T-helper 22 cell (primary cell): ENCODE measurements at places on chromosomes 2 and 18.

DNA sequence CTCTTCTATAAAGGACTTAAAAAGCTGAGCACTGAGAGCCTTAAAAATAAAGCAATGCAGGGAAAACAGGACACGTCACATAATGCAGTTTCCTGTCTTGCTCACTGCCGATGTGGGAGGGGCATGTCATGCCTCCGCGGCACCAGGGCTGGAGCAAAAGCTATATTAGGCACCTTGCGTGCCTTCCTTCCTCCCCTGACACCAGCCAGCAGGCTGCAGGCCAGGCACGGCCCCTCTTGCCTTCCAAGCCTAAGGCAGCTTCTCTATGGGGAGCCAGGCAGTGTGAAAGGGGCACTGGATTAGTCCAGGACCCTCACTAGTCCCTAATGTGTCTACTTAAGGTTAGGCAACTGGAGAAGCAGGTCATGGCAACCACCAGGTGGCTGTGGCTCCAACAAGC lies 26.3 kb downstream of the MRPL35 start:
- DNase-seq, result no peak

DNA sequence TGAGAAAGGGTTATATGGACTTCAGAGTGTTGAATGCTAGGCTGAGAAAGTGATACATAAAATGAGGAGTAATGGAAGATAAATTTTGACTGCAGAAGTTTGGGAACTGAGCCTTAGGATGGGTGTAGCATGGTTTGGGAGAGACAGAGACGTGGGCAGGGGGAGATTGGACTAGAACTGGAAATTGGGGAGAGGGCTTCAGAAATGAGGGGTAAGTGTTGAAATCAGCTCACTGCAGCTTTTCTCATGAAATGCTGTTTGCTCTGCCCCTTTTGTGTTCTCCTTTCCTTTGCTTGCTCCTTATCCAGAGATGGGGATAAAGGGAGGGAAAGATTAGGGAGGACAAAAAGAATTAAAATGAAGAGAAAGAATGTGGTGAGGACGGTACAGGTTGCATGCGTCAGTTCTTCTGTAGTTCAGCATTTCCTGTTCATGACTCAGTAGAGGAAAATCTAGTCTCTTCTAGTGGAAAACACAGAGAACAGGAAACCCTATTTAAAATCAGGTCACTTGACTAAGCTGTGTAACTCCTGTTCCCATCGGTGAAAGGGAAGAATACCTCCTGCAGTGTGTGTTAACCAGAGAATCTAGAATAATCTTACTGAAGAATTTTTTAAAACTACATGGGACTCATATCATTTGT lies 105.6 kb downstream of the CRIM1 start:
- DNase-seq, result no peak

DNA sequence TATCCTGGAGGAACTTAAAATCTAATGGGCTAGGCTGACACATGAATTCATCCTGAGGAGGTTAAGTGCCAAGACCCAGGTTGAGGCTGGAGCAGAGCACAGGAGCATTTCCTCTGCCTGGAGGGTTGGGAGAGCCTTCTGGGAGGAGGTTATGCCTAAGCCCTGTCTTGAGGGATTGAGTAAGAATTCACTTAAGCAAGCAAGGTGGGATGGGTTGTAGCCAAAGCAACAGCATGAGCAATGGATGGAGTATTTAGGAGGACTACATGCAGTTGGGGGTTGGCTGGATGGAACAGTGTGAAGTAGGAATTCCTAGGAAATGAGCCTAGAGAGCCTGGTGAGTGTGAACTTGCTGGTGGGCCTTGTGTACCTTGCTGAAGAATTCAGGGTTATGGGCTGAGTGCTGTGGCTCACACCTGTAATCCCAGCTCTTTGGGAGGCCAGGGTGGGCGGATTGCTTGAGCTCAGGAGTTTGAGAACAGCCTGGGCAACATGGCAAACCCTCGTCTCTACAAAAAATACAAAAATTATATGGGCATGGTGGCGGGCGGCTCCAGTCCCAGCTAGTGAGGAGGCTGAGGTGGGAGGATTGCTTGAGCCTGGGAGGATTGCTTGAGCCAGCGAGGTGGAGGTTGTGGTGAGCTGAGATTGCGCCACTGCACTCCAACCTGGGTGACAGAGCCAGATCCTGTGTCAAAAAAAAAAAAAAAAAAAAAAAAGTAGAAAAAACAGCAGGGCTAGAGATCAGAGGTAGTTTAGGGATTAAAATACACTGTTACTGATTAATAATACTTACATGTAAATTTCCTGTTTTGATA lies 22.2 kb downstream of the TANC1 start:
- DNase-seq, result no peak

- no peak for DNase-seq
Observed at GRCh38 chr2:33240178-33240577, 236.3 kb upstream of the RASGRP3 start.

DNA sequence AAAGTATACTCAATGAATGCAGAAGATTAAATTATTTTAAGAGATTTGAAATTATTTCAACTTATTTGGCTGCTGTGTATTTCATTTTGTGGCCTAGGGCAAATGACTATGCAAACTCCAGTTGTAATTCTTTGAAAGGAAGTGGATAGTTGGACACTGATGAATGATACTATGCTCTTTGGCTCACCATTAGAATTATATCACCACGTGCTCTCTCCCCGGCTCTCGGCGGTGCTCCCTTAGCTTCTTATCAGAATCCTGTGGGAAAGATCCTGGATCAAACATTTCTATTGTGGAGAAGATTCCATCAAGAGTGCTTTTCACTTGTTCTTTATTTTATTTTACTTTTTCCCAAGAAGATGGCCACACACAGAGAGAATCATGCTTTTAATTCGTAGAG lies 55.2 kb downstream of the ADCYAP1 start:
- no peak for DNase-seq

DNA sequence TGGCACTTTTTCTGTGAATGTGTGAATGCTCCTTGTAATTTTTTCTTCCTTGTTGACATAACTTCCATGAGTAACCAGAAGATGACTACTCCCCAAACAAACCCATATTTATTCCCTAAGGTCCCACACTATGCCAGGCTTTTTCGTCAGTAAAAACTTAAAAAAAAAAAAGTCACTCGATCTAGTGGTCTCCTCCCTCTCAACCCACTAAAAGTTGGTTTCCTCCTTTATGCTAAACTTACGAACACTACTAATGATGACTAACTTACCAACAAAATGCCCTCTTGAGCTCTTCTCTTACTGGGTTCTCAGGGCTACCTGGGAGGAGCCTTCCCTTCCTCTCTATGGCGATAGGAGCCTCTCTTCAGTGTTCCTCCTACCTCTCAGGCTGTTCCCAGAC lies 18.2 kb downstream of the ACVR1 start:
- no peak for DNase-seq

- DNase-seq, result no peak
Observed at GRCh38 chr2:59935005-59935404, 618.4 kb downstream of the BCL11A start.

DNA sequence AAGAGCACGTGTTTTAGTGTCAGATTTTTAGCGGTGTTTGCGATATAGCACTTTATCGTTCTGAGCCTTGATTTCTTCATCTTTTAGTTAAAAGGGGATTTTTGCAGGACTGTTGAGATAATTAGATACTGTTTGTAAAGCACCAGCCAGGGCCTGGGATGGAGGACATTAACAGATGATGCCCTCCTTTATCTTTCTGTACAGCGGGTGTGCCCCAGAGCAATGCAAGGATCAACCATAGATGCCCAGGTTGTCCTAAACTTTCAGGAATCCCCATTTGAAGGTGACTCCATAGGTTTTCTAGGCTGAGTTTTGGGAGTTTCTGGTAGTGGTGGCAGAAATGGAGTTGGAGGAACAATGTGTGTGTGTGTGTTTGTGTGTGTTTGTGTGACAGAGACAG lies 97.0 kb upstream of the SPRED2 start:
- no peak for DNase-seq

DNA sequence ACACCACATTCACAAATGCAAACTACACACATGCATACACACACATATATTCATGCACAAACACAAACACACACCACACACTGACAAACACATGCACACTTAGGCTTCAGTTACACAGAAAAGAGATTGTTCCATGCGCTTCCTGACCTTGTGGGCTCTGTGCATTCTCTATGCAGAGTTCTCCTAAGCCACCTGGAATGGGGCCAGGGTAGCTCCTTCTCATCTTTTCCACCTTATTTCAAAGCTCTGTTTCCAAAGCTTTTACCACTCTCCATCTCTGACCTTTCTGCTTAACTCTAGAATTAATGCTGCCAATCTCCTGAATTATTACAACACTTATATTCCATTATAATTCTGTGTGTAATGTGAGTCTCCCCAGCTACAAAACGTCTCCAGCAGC lies 522.3 kb upstream of the MYT1L start:
- DNase-seq, result no peak

GRCh38 chr2:222950638-222951285 lies 89.9 kb downstream of the ACSL3 start:
- DNase-seq, result no peak

GRCh38 chr2:152790883-152791282 lies 72.5 kb downstream of the ARL6IP6 start:
- DNase-seq, result no peak

DNA sequence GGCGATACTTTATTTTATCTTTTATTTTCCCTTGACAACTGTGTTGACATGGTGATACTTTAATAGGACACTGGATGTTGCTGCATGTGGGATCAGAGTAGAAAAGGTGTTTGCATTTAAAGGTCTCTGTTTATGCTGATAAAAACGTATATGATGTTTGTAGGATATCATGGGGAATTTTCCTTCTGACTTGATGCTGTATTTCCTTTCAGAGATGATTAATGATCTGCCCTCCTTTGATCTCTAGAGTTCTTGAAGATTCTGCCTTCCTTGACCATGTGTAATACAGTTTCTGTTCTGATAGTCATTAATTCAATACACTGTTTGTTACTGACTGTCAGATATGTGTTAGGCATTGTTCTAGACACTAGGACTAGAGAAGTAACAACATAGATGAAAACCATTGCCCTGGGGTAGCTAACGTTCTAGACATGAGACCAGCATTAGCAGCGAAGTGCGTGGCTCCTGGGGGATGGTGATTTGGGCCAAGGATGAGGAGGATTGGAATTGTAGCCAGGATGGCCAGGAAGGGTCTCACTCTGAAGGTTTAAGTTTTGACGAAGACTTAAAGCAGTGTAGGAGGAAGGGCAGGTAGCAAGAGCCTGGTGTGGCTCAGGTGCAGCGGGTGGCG lies 2.8 kb downstream of the ATG4B start:
- no peak for DNase-seq

- no peak for DNase-seq
Observed at GRCh38 chr2:19866771-19867170, 35.0 kb downstream of the TTC32 start.

DNA sequence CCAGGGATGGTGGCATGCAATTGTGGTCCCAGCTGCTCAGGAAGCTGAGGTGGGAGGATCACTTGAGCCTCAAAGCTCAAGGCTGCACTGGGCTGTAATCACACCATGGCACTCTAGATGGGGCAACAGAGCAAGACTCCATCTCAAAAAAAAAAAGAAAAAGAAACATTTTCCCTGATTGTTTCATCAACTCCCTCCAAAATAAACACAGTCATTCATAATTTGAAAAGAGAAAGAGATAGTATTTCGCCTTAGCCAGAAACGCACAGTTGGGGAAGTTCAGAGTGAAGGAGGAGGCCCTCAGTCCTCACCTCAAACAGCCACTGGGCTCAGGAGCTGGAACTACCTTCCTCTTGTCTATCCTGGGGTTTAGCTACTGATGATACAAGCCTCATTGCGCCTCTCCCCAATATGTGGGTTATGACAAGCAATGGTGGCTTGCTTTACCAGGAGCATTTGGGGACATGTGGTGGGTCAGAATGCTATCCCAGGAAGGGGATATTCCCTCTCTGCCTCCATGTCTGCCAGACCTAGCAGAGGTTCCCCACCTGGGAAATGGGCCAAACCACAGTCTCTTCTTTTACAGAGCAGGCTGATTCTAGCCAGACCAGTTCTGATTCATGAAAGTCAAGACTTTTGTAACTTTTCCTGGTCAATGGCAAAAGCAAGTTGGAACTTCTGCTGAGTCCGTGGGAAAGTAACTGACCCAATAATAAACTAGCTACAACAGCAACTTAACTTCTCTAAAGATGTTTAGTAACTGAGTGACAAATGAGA lies 22.2 kb upstream of the TMEM87B start:
- no peak for DNase-seq

DNA sequence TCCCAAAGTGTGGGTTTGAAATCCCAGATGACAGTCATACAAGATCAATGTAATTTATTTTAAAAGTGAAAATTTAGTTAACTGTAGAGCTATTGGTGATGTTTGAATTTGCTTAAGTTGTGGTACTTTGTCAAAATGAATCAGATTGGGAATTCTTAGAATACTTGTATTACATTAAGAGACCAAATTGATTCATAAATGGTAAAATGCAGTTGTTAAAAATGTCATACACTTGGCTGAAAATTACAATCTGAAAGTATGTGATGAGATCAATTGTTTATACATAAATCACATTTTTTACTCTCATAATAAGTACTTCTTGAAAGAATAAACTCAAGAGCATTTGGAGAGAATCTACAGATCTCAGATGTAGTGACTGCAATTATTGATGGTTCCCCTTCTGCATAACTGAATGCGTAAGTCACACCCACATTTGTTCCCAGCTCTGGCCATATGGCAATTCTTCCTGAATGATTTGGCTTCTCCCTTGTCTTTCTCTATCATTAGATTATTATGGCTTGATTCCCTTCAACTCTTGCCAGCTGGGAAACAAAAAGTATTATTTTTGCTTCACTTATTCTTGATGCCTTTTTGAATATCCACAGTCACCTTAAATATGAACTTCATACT lies 558.5 kb downstream of the CPS1 start:
- DNase-seq, result no peak

DNA sequence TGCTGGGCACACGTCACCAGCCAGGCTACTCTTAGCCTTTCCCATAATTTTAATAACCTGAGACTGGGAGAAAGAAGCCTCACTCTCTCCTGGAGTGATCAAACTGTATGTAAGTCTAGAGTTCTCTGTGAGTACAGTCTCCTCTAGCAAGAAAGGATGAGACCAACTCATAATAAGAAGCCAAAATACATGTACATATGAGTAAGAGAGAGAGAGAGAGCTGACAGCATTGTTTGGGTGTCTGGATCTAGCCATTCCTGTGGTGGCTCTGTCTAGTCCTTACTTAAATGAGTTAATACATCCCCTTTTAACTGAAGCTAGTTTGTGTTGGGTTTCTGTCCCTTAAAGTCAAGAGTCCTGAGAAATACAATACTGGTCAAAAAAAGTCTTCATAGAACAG lies 26.0 kb upstream of the ANXA4 start:
- no peak for DNase-seq

GRCh38 chr2:7378591-7378990 lies 461.4 kb downstream of the RNF144A start:
- DNase-seq, result no peak

DNA sequence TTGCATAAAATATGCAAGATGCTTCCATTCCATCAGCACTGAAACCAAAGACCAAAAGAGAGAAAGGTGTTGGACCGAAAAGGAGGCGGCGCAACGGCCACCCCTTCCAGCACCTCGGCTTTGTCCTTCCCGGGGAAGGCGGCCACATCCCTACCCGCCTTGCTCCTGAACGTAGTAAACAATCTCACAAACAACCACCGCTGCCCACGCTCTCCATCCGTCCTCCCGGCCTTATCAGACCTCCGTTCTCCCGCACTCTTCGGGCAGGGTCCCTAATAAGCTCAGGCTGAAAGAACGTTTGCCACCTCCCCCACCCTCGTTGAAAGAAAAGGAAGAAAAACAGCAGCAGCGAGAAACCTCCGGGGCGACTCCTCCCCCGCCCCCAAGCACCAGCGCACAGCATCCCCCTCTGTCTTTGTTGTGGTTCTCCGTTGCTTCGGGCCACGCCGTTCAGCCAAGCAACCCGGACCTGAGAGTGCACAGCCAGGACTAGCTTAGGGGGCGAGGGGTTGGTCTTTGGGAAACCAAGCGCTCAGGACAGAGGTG lies 4.4 kb downstream of the EVX2 start:
- DNase-seq, result no peak

- no peak for DNase-seq
Observed at GRCh38 chr2:71910277-71910676, 237.4 kb downstream of the CYP26B1 start.
